IPS DF 19.7 (cell line): ENCODE measurements at places on chromosomes 5 and 9.

GRCh38 chr5:54936201-54936600, 49.2 kb downstream of the ESM1 start:
- DNase-seq: no peak

- no peak for DNase-seq
These were observed 411.2 kb upstream of the IRX4 start for GRCh38 chr5:2293906-2294305.

- no peak for DNase-seq
These were observed 121.2 kb downstream of the VAV2 start for GRCh38 chr9:133870598-133871595.

- DNase-seq: no peak
These were observed 116.0 kb downstream of the KCNIP1 start for GRCh38 chr5:170619869-170620268.

GRCh38 chr5:137113939-137114338, 385.2 kb downstream of the SPOCK1 start:
- no peak for DNase-seq

GRCh38 chr9:14111696-14112095, 202.2 kb downstream of the NFIB start:
- no peak for DNase-seq

GRCh38 chr9:113935677-113936380, 59.7 kb downstream of the ZNF618 start:
- no peak for DNase-seq

DNA sequence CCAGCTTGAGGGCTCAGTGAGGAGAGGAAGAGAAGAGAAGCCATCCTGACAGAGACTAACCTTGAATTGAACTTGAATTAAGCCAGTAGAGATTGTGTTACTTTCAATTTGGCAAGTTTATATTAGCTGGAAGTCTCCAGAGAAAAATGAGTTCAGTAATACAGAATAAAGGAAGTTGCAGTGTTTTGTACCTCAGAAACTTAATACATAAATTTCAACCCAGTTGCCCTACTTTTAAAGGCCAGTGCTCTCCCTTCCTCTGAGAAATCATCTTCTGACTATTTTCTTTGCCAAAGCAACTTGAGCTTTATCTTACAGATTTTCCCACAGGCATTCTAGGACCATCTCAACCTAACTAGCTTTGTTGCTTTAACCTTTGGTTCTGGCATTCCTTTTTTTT, 231.0 kb upstream of the GAS1 start:
- no peak for DNase-seq

DNA sequence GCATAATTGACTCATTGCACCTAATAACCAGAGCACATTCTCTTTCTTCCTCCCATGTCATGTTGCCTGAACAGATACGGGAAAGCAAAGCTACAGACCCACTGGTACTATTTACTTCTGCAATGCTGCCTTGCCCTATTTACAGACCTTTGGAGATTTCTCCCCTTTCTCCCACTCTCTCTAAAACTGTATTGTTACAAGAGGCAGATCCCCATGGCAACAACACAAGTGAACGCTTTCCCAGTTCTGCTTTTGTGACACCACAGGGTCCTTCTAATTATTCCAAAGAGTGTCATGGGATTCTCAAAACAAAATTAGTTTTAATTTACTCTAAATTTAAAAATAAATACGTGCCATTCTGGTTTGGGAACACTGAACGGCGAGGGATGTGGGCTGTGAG, 104.7 kb downstream of the KCTD16 start:
- no peak for DNase-seq

- no peak for DNase-seq
These were observed 202.4 kb upstream of the ZNF618 start for GRCh38 chr9:113673726-113674125.
